CD8-positive, alpha-beta T cell (primary cell): ENCODE measurements at places on chromosomes 2 and 18.

- DNase-seq = peak; percentile 91
These were observed 64.0 kb upstream of the CABLES1 start for GRCh38 chr18:23071285-23071684.

DNA sequence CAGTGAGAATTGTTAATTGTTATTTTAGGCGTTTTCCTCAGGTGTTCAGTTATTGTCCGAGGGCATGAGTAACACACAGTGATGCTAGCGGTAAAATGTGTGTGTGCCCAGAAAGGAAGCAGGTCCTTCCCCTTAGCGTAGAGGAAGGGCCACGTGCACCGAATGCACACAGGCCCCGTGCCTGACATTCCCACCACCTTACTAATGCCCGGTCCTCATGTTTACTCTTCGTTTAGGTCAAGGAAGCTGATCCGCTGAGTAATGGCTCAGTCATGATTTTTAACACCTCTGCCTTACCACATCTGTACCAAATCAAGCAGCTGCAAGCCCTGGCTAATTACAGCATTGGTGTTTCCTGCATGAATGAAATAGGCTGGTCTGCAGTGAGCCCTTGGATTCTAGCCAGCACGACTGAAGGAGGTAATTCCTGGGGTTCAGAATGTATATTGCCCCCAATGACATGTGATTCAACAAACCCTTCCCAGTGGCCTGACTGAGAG, 76.7 kb downstream of the MERTK start:
- no peak for DNase-seq

DNA sequence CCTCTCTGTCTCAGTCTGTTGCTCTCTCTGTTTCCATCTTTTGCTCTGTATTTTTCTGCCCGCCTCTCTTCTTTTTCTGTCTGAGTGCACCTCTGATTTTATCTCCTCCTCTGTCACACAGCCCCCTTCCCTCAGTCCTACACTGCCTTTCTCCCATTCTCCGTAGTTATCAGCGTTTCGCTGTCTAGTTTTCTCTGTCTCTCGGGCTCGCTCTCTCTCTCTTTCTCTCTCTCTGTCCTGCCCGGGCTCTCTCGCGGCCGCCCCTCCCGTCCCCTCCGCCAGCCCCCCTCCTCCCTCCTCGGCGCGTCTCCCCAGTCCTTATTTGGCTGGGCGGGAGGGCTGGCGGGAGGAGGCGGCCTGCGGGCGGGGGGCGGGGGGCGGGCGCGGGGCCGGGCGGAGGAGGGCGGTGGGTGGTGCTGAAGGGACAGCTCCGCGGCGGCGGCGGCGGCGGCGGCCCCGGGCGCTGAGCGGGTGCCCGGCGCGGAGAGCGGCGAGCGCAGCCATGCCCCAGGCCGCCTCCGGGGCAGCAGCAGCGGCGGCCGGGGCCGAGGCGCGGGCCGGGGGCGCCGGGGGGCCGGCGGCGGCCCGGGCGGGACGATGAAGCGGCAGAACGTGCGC, at the start of gene KCNK3:
Gene KCNK3, plus strand, starts transcription at position 444 of the 618 bp plus-strand sequence. Its CDS starts 154 bp downstream, at position 598.
- peak; percentile 24 for DNase-seq

DNA sequence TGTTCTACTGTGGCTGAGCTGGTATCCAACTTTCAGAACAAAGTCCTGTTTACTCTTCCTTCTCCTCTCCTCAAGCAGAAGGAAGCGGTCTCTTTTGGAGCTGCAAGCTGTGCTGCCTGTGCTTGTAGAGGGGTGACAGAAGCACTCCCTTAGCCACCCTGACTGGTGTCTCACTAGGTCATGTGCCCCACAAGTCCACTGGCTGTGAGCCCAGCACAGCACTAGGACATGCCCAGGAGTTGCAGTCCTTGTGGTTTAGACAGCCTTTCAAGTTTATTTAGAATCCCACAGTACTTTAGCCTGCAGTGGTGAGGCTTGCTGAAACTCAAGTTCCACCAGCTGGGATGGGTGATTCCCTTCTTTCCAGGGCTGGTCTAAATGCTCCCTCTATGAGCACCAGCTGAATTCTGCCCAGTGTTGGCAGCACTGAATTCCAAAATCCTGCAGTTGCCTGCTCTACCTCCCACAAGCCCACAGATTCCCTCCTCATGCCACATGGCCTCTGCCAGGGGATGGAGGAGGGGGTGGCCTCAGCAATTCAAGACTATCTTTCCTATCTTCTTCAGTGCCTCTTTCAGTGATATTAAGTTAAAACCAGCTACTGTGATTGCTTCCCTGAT, 61.2 kb downstream of the CCDC85A start:
- no peak for DNase-seq

GRCh38 chr18:33717339-33717738, 139.3 kb downstream of the ASXL3 start:
- no peak for DNase-seq

DNA sequence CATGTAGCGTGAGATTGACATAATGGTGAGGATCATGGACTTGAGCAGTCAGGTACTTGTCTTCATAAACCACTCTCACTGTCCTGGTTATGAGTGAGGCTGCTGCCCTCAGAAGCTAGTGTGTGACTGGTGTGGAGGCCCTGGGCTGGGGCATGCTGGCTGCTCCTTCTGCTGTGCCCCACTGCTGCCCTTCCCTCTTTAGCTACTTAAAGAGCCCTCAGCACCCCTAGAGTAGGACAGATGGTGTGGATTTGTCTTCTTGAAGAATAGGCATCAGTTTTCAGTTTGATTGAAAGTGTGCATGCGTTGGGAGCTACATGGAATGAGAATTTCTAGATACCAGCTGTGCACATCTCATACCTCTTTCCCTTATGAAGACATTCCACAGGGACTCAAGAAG, 15.4 kb downstream of the CPLX4 start:
- no peak for DNase-seq

GRCh38 chr2:9416267-9416961, 6.9 kb downstream of the ITGB1BP1 start:
- no peak for DNase-seq

DNA sequence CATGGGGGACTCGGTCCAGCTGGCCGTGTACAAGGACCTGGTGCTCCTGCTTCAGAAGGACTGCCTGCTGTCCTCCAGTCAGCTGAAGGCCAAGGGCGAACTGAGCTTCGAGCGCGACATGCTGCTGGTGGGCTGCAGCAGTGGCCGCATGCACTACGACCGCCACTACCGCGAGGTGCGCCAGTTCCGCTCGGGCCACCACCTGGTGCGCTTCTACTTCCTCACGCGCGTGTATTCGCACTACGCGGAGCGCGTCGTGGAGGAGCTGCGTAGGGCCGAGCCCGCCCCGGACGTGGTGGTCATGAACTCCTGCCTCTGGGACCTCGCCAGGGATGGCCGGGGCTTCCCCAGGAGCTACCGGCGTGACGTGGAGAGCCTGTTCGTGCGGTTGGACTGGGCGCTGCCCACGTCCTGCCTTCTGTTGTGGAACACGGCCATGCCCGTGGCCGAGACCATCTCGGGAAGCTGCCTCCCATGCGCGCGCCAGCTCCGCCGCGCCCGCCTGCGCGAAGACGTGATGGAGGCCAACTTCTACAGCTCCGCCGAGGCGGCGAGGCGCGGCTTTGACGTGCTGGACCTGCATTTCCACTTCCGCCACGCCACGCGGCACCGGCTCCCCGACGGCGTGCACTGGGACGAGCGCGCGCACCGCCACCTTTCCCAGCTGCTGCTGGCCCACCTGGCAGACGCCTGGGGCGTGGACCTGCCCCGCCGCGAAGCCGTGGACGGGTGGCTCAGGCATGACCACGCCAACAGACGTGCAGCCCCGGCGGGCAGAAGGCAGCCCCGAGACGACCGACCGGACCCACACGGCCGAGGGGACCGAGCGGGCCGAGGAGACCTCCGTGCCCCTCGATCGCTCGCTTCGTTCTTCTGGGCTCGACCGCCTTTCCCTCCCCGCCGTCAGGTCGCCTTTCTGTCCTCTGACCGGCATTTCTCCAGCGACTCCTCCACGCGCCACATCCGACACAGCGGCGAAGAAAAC, 293.9 kb upstream of the ERBB4 start:
- no peak for DNase-seq

- no peak for DNase-seq
These were observed 738.4 kb downstream of the RNF144A start for GRCh38 chr2:7655629-7656028.

GRCh38 chr2:85743304-85743978, 10.3 kb upstream of the ATOH8 start:
- no peak for DNase-seq

GRCh38 chr2:147172493-147173188, 672.2 kb upstream of the ACVR2A start:
- no peak for DNase-seq

GRCh38 chr2:175766880-175767279, 235.2 kb downstream of the LNPK start:
- no peak for DNase-seq

GRCh38 chr2:168183308-168183997, 63.9 kb downstream of the STK39 start:
- DNase-seq = no peak

- no peak for DNase-seq
These were observed 56.2 kb upstream of the AMMECR1L start for GRCh38 chr2:127942002-127942401.
